HTR-8/SVneo (cell line): ENCODE measurements at places on chromosomes 6 and 20.

- DNase-seq, result no peak
These were observed 31.6 kb upstream of the PNRC1 start for GRCh38 chr6:89048985-89049384.

DNA sequence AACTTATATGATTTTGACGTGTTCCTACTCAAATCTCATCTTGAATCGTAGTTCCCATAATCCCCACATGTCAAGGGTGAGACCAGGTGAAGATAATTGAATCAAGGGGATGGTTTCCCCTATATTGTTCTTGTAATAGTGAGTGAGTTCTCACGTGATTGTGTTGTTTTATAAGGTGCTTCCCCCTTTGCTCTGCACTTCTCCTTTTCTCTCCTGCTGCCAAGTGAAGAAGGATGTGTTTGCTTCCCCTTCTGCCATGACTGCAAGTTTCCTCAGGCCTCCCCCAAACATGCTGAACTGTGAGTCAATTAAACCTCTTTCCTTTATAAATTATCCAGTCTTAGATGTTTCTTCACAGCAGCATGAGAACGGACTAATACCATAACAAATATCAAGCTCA is 83.2 kb downstream of the MANEA start:
- no peak for DNase-seq

DNA sequence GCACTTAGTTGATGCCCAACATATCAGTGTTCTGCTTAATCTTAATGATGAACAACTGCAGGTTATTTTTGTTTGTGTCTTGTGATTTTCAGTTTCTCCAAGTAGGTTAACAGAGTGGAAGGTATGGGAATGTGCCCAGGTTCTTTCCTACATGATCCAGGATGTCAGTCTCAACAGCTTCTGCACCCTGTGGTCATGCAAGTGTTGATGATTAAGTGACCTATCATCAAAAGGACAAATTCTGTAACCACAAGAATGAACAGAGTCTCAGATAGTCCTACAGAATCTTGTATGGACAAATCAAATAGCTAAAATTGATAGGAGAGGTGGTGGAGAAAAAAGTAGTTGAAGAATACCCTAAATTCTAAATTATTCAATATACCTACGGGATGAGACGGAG is 26.1 kb downstream of the MAN1A1 start:
- DNase-seq, result no peak

DNA sequence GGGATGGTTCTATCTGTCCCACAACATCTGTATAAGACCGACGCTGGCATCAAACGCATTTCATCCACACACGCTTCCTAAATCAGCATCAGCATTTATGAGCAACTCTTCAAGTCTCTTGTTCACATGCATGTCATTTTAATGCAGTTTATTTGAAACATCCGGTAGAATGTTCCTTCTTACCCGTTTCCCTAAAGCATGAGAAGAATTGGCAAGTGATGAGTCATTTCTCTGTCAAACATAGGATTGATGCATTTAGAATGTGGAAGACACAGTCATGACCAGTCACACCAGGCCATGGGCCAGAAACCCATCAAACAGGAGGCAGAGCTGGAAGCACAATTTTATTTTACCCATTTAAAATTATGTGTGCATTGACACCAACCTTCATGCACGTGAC is 122.8 kb downstream of the UST start:
- DNase-seq, result peak; percentile 63

- no peak for DNase-seq
These were observed 172.2 kb upstream of the SNX9 start for GRCh38 chr6:157650801-157651200.

GRCh38 chr6:32462609-32463008 is 22.9 kb downstream of the HLA-DRA start:
- no peak for DNase-seq

DNA sequence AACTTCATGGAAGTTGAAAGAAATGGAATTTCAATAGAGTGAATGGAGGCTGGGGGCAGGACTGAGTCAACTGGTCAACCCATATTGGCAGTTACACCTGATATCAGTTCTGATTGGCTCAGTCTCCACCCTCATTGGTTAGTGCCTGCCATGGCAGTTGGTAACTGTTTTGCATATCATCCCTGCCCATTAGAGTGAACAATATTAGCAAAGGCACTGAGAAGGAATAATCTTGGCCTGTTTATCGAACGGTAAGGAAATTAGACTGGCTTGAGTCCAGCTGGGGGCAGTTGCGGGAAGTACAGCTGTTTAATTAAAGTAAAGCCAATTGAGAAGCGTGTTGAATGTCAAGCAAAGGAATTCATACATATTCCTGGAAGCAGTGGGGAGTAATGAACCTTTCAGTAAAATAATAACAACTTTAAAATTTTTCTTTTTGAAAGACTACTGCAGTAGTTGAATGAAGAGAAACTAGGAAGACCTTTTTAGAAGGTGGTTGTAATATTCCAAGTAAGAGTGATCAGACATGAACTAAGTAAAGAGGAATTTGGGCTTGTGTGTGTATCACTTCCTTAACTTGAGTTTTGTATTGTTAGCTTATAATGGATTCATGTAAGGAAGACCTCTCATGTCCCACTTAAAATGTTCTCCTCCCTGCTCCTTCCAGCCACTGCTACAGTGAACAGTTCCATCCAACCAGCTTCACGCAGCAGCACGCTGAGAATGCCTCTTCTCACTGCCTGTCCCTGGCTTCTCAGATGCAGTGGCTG is 17.2 kb upstream of the FAM50B start:
- DNase-seq, result no peak

GRCh38 chr20:8421981-8422380 is 289.9 kb downstream of the PLCB1 start:
- no peak for DNase-seq

GRCh38 chr6:158654498-158654897 is 4.6 kb downstream of the SYTL3 start:
- no peak for DNase-seq

DNA sequence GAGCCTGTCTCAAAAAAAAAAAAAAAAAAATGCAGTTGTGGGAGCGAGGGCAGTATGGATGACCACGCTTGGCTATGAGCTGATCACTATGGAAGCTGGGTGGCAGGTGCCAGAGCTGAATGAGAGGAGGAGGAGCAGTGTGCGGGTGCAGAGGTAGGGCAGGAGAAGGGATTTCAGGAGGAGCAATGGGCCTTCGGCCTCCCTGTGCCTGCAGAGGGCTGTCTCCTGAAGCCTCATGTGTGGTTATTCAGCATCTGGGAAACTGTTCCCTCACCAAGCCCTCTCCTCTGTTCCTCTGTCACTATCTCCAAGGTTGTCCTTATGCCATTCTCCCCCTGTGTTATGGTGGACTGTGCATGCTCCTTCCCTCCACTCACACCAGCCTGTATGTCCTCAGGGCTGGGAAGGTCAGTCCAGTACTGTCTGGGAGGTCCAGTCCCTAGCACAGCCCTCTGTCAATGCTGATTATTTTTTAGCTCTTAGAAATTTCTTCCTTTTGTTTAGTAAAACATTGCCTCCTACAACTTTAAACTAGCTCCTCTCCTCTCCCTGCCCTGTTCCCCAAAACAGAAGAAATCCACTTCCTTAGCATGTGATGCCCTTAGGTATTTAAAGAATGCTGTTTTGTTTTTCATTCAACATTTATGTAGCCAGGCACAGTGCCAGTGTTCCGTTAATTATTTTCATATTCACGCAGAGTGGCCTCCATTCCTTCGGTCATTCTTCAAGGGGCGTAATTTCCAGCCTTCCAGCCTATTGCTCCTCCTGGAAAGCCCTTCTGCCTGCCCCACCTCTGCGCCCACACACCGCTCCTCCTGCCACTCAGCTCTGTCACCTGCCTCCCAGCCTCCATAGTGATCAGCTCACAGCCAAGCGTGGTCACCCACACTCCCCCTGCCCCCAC is 48.9 kb downstream of the CNBD2 start:
- peak; percentile 60 for DNase-seq

- no peak for DNase-seq
These were observed 98.4 kb downstream of the FOXC1 start for GRCh38 chr6:1708122-1708521.

DNA sequence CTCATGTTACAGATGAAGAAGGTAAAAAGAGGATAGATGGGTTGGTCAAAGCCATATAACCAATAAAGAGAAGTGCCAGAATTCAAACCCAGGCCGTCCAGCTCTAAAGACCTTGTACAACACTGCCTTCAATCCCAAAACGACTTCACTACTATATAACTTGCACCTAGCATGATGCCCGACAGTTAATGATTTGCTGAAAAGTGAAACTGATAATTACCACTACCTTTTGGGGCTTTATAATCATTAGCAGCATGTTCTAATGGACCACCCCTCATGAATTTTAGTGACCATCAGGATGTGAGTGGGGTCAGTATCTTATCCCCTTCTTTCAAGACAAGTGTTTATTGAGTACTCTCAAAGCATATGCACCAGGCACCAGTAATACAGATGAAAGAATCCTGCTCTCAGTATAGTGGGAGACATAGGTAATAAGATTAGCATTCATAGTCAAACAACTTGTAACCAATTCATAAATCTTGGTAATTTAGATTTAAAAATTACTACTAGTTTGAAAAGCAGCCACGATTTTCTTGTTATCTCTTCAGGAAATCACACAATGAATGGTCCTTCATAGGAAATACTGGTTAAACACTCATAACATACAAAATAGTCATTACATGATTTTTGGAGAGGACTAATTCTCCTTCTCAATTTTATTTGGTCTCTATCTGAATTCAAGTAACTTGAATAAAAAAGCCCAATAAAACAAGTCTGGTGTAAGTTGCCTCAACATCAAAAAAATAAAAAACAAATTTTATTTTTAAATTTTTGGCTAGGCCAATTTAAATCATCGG is 98.0 kb downstream of the EPB41L2 start:
- DNase-seq, result no peak

DNA sequence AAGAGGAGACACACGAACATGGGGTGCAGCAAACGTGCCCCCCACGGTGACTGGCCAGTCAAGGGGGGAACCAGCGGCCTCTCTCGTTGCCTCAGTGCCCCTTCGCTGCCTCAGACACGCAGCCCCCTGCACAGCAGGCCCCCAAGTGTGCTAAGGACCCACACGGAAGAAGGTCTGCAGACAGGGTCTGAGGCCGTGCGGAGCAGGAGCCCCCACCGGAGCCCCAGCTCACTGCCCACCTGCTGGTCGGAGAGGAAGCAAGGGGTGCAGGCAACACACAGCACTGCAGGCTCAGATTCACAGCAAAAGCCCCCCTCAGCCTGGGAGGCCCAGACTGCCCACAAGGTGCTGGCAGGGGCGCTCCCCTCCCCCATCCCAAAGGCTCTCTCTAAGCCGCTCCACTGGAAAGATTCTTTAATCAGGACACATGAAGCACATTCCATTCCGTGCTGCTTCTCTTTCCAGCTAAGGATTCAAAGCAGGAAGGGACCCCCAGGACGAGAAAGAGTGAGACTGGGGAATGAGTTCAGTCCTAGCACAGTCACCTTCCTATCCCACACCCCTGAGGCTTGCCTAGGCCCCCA is 105.1 kb downstream of the SLC23A2 start:
- no peak for DNase-seq
